ENCODE measurements at places on chromosomes 2 and 18. TPM values are rescaled to one million over a fixed set of nuclear protein-coding genes. Genes with fewer than 3 reads are reported as not detected.

The MAB21L4 gene
- total RNA-seq: not detected

The TUBA4B gene
- total RNA-seq: not detected

The HS1BP3 gene
- total RNA-seq: 11.0 TPM

The GPBAR1 gene
- 1.4 TPM for total RNA-seq

The MTCL1 gene
- 0.51 TPM for total RNA-seq

The ADD2 gene
- total RNA-seq: 24.3 TPM

The DCC gene
- total RNA-seq: not detected

The ESPNL gene
- total RNA-seq: 0.07 TPM

The PKDCC gene
- total RNA-seq: not detected

The CDK5R2 gene
- total RNA-seq: not detected

The FABP1 gene
- not detected for total RNA-seq

The DNAH6 gene
- 1.5 TPM for total RNA-seq

The CD226 gene
- 73.7 TPM for total RNA-seq

The FARSB gene
- total RNA-seq: 46.3 TPM

The BMP10 gene
- total RNA-seq: not detected

The POTEI gene
- not detected for total RNA-seq

The C2orf15 gene
- 1.7 TPM for total RNA-seq

The PLB1 gene
- total RNA-seq: 0.72 TPM

The ANKRD29 gene
- total RNA-seq: not detected

The CYP26B1 gene
- total RNA-seq: not detected

The LRRTM4 gene
- not detected for total RNA-seq

The RAB6C gene
- total RNA-seq: not detected

The SNX17 gene
- total RNA-seq: 66.1 TPM

The C1D gene
- 22.5 TPM for total RNA-seq

The UGT1A5 gene
- total RNA-seq: not detected

The CD28 gene
- 206 TPM for total RNA-seq

The ZNF385B gene
- total RNA-seq: not detected

The TBR1 gene
- total RNA-seq: 0.05 TPM

The NETO1 gene
- total RNA-seq: 0.72 TPM

The DPYSL5 gene
- not detected for total RNA-seq

The DLGAP1 gene
- total RNA-seq: 0.51 TPM

The PKP4 gene
- 41.3 TPM for total RNA-seq

The NAGK gene
- 51.3 TPM for total RNA-seq

The TTLL4 gene
- total RNA-seq: 30.9 TPM

The GKN2 gene
- not detected for total RNA-seq

The CCDC102B gene
- total RNA-seq: 4.3 TPM

The SERPINB4 gene
- total RNA-seq: not detected

The DOK6 gene
- total RNA-seq: not detected

The TUBA3E gene
- total RNA-seq: not detected

The GIGYF2 gene
- total RNA-seq: 61.2 TPM

The IL18RAP gene
- 7.6 TPM for total RNA-seq

The ITGB6 gene
- total RNA-seq: not detected

The CROCC2 gene
- not detected for total RNA-seq

The PLA2R1 gene
- not detected for total RNA-seq

The MYL1 gene
- total RNA-seq: not detected

The POMC gene
- 12.5 TPM for total RNA-seq

Data from activated T-cell treated with anti-CD3 and anti-CD28 coated beads, Interleukin-2, amount 50 U/mL, for 72 hours (primary cell).